ENCODE measurements at places on chromosomes 4 and X.

DNA sequence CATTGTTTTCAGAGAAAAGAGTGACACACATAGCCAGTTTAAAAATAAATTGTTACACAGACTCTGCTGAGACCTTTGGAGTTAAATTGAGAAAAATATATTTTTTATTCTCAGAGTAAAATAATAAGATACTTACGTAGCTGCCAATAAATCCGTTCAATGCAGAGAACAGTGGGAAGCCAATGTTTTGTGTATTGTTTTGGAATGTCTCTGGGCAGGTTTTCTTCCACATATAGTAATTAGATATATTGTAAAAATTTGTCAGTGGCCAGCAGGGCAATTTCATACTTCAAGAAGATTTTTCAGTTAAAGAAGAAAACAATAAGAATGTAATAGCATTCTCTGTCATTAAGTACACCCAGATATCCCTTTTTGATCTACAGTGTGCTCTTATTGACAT is 999.5 kb upstream of the INTU start:
- DNase-seq = no peak

- DNase-seq = no peak
Observed at GRCh38 chr4:101556842-101557241, 209.5 kb upstream of the PPP3CA start.

DNA sequence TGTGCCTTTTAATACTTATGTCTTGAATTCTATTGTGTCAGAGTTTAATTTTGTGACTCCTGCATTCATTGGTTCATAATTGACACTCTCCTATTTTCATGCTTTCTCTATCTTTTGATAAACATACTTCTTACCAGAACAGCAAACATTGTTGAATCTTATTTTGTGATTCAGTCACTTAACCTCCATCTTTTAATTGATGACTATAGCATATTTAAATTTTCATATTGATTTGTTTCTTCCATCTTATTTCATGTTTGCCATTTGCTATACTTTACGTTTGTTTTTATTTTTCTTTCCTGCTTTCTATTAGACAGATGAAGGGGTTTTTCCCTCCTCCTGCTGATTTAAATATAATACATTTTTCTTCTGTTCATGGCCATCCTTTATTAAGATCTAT is 115.5 kb upstream of the FAM9A start:
- no peak for DNase-seq

- DNase-seq = no peak
Observed at GRCh38 chr4:72767618-72768302, 198.7 kb upstream of the ADAMTS3 start.

GRCh38 chrX:111837197-111837596 is 38.8 kb upstream of the TRPC5OS start:
- DNase-seq = no peak

DNA sequence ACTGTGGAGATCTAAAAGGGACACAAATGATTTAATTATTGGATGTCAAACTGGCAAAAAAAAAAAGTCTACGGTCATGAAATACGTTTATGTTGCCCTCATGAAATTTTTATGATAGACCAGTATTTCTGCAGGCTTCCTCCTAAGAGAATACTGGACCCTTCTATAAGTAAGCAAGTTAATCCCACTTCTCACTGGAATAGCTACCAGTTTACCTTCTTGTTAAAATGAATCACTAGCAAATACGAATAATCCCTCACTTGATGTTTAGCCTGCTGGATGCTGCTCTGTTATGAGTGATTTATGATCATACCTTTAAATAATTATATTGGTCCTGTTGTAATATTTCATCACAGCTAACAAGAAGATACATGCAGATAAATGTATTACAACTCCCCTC is 39.6 kb upstream of the GRID2 start:
- no peak for DNase-seq

- DNase-seq = no peak
Observed at GRCh38 chrX:1725472-1725871, 110.6 kb downstream of the ASMT start.

DNA sequence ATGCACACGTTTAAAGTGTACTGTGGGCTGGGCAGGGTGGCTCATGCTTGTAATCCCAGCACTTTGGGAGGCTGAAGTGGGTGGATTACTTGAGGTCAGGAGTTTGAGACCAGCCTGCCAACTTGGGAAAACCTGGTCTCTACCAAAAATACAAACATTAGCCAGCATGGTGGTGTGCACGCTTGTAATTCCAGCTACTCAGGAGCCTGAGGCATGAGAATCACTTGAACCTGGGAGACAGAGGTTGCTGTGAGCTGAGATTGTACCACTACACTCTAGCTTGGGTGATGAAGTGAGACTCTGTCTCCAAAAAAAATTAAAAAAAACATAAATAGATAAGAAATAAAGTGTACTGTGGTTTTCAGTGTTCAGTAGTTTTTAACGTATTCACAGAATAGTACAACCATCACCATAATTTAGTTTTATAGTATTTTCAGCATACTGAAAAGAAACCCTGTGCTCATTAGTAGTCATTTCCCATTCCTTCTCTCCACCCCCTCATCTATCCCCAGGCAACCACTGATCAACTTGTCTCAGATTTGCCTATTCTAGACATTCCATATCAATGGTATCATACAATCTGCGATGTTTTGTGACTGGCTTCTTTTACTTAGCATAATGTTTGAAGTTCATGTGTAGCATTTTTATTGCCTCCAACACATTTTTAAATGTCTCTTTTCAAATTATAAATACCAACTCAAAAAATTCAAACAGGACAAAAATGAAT is 19.1 kb downstream of the SLAIN2 start:
- DNase-seq = no peak

DNA sequence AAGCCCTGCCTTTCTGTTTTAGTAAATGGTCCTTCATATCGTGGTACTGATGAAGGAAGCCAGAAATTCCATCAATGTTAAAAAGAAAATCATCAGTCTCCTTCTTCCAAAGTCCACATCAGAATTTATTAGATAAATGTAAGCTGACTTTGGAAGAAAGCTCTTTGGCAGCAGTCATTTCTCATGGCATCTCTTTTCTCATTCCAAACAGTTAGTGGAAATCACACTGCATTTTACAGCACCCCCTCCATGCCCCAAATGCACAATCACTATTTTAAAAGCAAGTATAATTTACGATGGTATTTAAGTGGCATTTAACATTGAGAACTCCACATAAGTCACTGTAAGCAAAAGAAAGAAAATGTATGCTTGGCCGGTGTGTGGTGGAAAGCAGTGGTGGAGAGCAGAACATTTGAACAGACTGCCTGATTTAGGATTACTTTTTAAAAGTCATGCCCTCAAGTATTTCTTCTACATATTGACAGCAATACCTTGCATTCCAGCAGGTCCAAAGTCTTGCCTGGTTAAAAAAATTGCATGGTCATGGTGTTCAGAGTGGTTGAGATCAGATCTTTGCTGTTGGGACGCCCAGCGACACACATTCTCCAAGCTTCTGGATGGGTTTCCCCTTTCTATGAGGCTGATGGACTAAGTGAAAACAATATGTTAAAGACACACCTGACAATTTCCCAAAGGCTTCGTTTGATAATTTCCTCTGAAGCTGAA is 248.6 kb downstream of the ADAMTS3 start:
- DNase-seq = no peak

GRCh38 chrX:39020051-39020669 is 218.9 kb downstream of the MID1IP1 start:
- DNase-seq = no peak

DNA sequence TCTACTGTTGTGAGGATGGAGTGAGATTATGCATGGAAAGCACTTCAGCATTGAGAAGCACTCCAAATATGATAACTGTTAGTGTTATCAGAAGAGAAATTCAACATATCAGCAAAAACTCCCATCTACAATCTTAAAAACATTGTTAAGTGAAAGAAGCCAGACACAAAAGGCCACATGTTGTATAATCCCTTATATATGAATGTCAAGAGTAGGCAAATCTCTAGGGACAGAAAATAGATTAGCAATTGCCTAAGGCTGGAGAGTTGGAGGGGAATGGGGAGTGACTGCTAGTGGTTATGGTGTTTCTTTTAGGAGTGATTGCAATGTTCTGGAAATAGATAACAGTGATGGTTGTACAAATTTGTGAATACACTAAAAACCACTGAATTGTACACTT is 122.5 kb upstream of the LNX1 start:
- DNase-seq = no peak

- no peak for DNase-seq
Observed at GRCh38 chr4:104973708-104974107, 173.0 kb upstream of the TET2 start.

DNA sequence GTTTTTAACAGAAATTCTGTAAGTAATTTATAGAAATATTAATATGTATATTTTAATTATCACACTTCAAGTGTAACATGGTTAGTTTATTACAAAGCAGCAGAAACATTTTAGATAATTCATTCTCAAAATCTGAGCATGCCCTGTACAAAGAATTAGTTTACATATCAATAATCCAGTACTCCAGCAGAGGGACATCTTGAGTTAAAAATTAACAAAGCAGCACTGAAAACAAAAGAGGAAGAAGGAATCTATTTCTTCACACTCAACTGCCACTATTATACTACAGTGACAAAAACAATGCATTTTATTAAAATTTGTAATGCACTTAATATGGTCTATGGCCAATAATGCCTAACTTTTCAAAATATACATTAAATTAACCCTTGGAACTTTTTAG is 179.1 kb upstream of the KLHL4 start:
- DNase-seq = no peak

DNA sequence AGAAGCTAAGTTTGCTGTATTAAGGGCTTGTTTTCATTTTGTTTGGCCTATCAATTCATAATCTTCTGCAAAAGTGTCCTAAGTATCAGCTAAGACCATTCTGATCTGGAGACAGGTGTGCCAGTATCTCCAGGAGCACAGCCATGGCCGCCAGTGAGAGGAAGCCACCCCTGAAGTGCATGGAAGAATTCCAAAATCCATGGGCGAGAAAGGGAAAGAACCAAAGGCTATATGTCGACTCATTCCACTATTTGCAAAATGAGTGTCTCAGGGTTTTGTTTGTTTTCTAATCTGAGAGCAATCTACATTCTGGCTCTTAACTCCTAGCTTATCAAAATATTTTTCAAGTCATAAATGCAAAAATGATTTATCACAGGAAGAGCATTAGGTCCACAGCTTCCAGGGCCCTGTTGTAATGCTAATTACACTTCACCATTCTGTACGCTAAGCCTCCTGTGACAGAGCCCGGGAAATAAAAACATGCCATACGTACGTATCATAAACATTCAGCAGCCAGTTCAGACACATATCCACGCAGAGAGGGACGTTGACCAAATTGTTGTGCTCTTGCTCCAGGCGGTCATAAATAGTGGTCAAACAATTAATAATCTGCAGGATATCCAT is 137.3 kb upstream of the FTHL17 start:
- DNase-seq = no peak

DNA sequence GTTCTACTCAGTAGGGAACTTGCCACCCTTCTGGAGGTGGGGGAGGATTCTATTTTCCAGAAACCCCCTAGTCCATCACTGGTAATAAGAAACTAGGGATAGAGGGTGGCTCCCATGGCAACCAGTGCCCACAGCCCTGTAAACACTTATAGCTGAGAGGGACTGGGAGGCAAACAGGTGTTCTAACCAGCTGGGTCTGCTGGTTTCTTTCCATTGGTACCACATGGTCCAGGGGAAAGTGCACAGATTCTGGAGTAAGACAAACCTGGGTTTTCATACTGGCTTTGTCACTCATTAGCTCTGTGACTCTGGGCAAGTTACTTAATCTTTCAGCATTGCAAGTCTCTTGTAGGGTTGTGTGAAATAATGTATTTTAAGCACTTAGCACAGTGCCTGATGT is 26.9 kb downstream of the IGSF1 start:
- DNase-seq = no peak

- DNase-seq = no peak
Observed at GRCh38 chrX:82658492-82658891, 849.6 kb upstream of the POU3F4 start.

GRCh38 chrX:85630901-85631300 is 251.4 kb upstream of the POF1B start:
- no peak for DNase-seq

- no peak for DNase-seq
Observed at GRCh38 chrX:131910586-131910985, 112.5 kb upstream of the STK26 start.

DNA sequence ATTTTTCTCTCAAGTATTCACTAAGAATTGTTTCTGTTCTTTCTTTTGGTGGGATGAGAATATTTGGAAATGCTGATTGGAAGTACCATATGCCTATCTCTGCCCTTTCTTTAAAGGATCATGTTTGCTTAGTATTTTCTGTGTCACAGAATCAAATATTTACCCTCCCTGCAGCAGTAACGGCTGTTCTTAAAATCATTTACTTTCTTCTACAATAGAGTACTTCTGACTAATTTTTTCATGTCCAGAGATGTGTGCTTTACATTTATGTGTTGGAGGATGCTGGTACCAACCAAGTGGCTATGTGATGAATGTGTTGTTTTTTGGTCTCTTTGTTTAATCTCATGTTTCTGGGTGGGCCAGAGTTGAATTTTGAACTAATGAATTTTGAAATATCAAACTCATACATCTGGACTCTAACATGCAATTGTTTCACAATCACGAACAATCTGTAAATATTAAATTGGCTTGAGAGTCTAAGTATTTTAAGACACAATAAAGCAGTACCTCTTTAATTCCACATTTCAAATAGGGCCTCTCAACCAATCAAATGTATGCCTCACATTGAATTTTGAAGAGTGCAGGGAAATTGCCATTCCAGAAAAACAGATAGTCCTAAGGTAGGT is 59.4 kb upstream of the ARSJ start:
- DNase-seq = no peak

GRCh38 chr4:120000591-120001296 is 65.9 kb downstream of the MAD2L1 start:
- no peak for DNase-seq

GRCh38 chrX:87890437-87890836 is 372.8 kb downstream of the KLHL4 start:
- no peak for DNase-seq

- no peak for DNase-seq
Observed at GRCh38 chr4:160247091-160247656, 1144.3 kb downstream of the RAPGEF2 start.

DNA sequence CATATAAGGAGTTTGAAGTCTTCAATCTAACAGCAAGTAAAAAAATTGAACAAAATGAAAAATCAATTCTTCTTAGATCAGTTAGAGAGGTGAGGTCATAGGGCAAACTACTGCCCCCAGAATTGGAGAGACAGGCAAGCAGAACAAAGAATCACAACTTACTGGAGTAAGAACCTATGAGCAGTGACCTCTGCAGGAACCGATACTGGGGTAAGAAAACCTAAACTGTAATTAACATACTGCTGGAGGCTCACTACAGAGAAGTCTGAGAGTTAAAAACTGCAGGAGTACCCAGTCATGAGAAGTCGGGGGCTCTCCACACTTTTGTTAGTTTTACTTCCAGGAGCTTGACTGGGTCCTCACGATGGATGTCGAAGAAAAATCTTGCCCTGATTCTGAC is 16.0 kb downstream of the CLDN22 start:
- DNase-seq = no peak

GRCh38 chr4:128768373-128768996 is 41.0 kb upstream of the JADE1 start:
- no peak for DNase-seq
